Spleen (tissue), 13 donors: ENCODE measurements at places on chromosomes 2 and 18. TPM values are rescaled to one million over a fixed set of nuclear protein-coding genes. Genes with fewer than 3 reads are reported as not detected.

GRCh38 chr18:46672062-46672970, 15.3 kb upstream of the LOXHD1 start:
- no peaks in the 10 kb centered on the region for H3K36me3 ChIP-seq
- no peak overlapping the region for H3K27ac ChIP-seq
- no peaks in the 10 kb centered on the region for H3K27me3 ChIP-seq
- DNase-seq, result no peak
- H3K4me3 ChIP-seq, result no peak overlapping the region

GRCh38 chr18:2049986-2050385, 521.3 kb downstream of the METTL4 start:
- no peak overlapping the region for H3K4me3 ChIP-seq
- no peaks in the 10 kb centered on the region for H3K27me3 ChIP-seq
- no peak overlapping the region for H3K27ac ChIP-seq
- no peaks in the 10 kb centered on the region for H3K36me3 ChIP-seq
- H3K4me1 ChIP-seq, result no peaks in the 10 kb centered on the region

- H3K27me3 ChIP-seq, result no peaks in the 10 kb centered on the region
- H3K4me3 ChIP-seq, result no peak overlapping the region
- H3K36me3 ChIP-seq, result no peaks in the 10 kb centered on the region
- DNase-seq, result no peak
- no peaks in the 10 kb centered on the region for H3K4me1 ChIP-seq
- no peak overlapping the region for H3K27ac ChIP-seq
Observed at GRCh38 chr2:181444654-181445053, 12.5 kb upstream of the ITGA4 start.

GRCh38 chr18:10239103-10239502, 215.3 kb upstream of the APCDD1 start:
- no peak overlapping the region for H3K27ac ChIP-seq
- no peak overlapping the region for H3K4me3 ChIP-seq
- no peak for DNase-seq
- H3K27me3 ChIP-seq, result no peaks in the 10 kb centered on the region
- no peaks in the 10 kb centered on the region for H3K4me1 ChIP-seq

DNA sequence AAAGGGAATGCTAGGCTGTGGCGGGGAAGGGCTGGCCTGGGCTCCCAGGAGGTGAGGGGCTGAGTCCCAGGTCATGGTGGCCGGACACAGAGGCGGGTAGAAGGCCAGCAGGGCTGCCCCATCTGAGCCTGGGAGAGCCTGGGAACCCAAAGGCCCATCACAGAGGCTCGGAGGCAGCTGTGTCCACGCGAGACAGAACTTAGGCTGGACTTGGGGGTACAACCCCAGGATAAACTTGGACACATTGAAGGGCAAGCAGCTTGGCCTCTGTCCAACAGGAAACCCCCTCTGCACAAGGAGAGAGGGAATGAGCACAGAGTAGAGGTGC, 95.9 kb downstream of the ZFP36L2 start:
- peak; percentile 87 for DNase-seq
- H3K36me3 ChIP-seq, result no peaks in the 10 kb centered on the region
- H3K4me3 ChIP-seq, result no peak overlapping the region
- H3K27me3 ChIP-seq, result no peaks in the 10 kb centered on the region
- peaks cover 85% of the 10 kb centered on the region for H3K4me1 ChIP-seq

- no peak overlapping the region for H3K27ac ChIP-seq
- H3K36me3 ChIP-seq, result peaks cover 65% of the 10 kb centered on the region
- no peak for DNase-seq
- H3K27me3 ChIP-seq, result no peaks in the 10 kb centered on the region
- no peak overlapping the region for H3K4me3 ChIP-seq
Observed at GRCh38 chr2:73253901-73254300, 19.8 kb downstream of the CCT7 start.

- no peaks in the 10 kb centered on the region for H3K27me3 ChIP-seq
- H3K4me1 ChIP-seq, result no peaks in the 10 kb centered on the region
- DNase-seq, result no peak
- H3K36me3 ChIP-seq, result no peaks in the 10 kb centered on the region
- H3K27ac ChIP-seq, result no peak overlapping the region
- H3K4me3 ChIP-seq, result no peak overlapping the region
Observed at GRCh38 chr2:4782647-4783046, 909.5 kb upstream of the SOX11 start.

GRCh38 chr18:78934003-78934402, 45.6 kb upstream of the SALL3 start:
- DNase-seq, result peak; percentile 50
- no peaks in the 10 kb centered on the region for H3K36me3 ChIP-seq
- H3K4me3 ChIP-seq, result no peak overlapping the region
- no peaks in the 10 kb centered on the region for H3K4me1 ChIP-seq
- no peaks in the 10 kb centered on the region for H3K27me3 ChIP-seq

DNA sequence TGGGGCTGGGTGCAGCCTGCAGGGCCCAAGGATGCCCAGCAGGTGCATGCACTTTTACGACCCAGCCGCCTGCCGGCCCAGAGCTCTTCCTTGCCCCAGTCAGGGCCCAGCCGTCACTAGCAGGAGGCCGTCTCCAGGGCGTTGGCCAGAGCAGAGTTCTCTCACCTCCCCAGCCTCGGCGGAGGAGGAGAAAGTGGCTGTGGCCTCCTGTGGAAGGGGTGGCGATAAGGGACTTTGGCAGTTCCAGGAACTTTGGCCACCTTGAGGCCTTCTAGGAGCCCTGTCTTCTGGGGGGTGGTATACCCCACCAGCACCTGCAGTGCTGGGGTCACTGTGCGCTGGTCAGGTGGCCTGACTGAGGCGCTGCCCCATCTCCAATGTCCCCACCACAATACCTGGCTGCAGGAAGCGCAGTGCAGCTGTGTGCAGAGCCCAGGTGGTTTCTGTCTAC, 22.0 kb downstream of the NPPC start:
- no peaks in the 10 kb centered on the region for H3K4me1 ChIP-seq
- H3K36me3 ChIP-seq, result no peaks in the 10 kb centered on the region
- no peak overlapping the region for H3K27ac ChIP-seq
- H3K4me3 ChIP-seq, result no peak overlapping the region
- DNase-seq, result peak; percentile 62

DNA sequence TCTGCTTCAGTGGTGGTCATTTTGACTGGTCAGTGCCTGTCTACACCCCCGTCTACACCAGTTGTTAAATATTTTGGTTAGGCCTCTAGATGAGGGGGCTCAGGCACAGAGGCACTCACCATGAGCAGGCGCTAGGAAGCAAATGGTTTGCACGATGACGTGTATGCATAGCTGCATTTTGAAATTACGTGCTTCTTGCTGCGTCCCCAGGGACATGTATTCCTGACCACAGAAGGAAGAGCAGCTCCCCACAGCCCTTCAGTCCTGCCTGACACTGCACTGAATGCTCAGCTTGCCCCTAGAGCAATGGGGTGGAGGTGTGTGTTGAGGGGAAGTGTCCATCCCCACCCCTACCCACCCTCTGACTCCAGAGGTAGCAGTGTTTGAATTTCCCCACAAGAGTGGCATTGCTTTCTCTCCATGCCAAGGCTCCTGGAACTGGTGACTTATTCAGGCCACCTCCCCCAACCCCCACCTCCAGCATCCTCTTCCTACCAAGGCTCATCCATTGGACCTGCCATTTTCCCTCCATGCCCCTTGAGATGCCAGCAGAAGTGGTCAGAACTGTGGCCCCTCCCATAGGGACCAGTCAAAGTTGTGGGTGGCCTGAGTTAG, 11.4 kb upstream of the ZAP70 start:
- no peaks in the 10 kb centered on the region for H3K27me3 ChIP-seq
- no peak for DNase-seq
- no peaks in the 10 kb centered on the region for H3K36me3 ChIP-seq
- peaks cover 10% of the 10 kb centered on the region for H3K4me1 ChIP-seq
- no peak overlapping the region for H3K4me3 ChIP-seq

DNA sequence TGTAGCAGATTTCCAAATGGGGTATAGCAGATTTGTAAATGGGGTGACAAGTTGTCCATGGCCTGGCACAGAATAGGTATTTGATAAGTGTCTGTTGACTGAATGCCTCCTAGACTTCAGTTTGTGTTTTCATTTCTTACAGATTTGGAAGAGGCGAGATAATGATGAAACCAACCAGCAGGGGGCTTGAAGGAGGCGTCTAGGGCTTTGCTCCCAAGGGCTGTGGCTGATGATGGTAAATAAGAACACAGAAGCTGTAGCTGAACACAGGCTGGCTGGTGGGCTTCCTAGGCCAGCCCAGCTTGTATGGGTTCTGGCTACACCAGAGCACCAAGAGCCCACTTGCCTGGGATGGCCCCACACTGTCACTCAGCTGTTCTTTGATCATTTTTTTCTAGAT, 19.4 kb downstream of the SFTPB start:
- no peak for DNase-seq
- H3K4me1 ChIP-seq, result peaks cover 25% of the 10 kb centered on the region
- no peaks in the 10 kb centered on the region for H3K27me3 ChIP-seq
- H3K27ac ChIP-seq, result peak overlapping the region; percentile 13
- H3K36me3 ChIP-seq, result peaks cover 83% of the 10 kb centered on the region

GRCh38 chr2:219733106-219733505, 105.7 kb downstream of the SLC4A3 start:
- no peak for DNase-seq
- H3K27me3 ChIP-seq, result no peaks in the 10 kb centered on the region
- H3K4me1 ChIP-seq, result no peaks in the 10 kb centered on the region
- no peak overlapping the region for H3K27ac ChIP-seq

GRCh38 chr2:8452979-8453903, 228.6 kb upstream of the ID2 start:
- no peak overlapping the region for H3K27ac ChIP-seq
- peaks cover 26% of the 10 kb centered on the region for H3K4me1 ChIP-seq
- H3K36me3 ChIP-seq, result no peaks in the 10 kb centered on the region
- DNase-seq, result no peak
- H3K27me3 ChIP-seq, result peaks cover 70% of the 10 kb centered on the region

DNA sequence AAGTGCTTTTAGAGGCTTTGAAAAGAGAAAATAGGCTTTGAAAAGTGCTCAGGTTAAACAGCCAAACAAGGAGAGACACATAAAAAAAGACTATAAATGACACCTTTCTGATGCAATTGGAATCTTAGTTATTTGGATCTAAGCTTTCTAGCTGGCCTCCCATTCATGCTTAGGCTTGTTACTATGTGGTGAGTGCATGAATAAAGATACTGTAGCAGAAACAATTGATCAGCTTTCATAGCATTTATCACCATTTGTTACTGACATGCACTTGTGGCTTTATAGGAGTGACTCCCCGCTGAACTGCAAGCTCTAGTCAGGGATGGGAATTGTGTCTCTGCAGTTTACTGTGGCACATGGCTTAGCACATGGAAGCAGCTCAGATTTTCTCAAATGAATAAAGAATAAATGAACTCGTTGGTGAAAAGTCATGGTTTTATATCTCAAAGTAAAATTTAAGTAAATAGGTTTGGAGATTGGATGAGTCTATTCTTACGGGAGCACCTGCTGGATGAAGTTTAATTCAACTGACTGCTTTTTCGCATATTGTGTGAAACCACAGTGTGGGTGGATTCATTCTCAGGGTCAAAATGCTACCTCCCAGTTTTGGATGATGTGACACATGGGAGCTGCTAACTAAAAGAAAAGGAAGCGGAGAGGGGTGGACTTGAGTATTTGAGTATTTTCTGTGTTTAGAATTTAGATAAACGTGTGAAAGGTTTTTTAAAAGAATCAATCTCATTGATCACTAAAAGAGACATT, 91.1 kb upstream of the NOL4 start:
- H3K4me1 ChIP-seq, result no peaks in the 10 kb centered on the region
- DNase-seq, result no peak
- H3K27ac ChIP-seq, result no peak overlapping the region
- H3K36me3 ChIP-seq, result no peaks in the 10 kb centered on the region
- H3K27me3 ChIP-seq, result no peaks in the 10 kb centered on the region

GRCh38 chr2:119206201-119206600, 17.4 kb upstream of the STEAP3 start:
- H3K4me1 ChIP-seq, result no peaks in the 10 kb centered on the region
- H3K4me3 ChIP-seq, result no peak overlapping the region
- H3K36me3 ChIP-seq, result no peaks in the 10 kb centered on the region
- DNase-seq, result no peak
- H3K27me3 ChIP-seq, result no peaks in the 10 kb centered on the region

- H3K4me3 ChIP-seq, result no peak overlapping the region
- H3K27me3 ChIP-seq, result no peaks in the 10 kb centered on the region
- H3K36me3 ChIP-seq, result no peaks in the 10 kb centered on the region
Observed at GRCh38 chr18:30989141-30989540, 53.4 kb downstream of the DSC3 start.

DNA sequence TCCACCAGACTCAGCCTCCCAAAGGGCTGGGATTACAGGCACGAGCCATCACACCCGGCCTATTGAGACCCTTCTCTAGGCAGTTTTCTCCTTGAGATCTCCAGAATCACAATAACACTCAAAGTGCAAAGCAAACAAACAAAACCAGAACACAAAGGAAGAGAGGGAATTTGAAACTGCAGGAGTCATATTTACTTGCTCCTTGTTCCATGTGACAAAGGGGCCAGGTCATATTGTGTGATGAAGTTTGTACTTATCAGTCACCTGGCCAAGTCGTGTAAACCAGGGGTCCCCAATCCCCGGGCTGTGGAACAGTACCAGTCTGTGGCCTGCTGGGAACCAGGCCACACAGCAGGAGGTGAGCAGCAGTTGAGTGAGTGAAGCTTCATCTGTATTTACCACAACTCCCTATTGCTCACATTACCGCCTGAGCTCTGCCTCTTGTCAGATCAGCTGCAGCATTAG, 26.5 kb downstream of the SCYGR8 start:
- no peak for DNase-seq
- no peak overlapping the region for H3K4me3 ChIP-seq
- no peak overlapping the region for H3K27ac ChIP-seq
- no peaks in the 10 kb centered on the region for H3K4me1 ChIP-seq
- no peaks in the 10 kb centered on the region for H3K36me3 ChIP-seq

DNA sequence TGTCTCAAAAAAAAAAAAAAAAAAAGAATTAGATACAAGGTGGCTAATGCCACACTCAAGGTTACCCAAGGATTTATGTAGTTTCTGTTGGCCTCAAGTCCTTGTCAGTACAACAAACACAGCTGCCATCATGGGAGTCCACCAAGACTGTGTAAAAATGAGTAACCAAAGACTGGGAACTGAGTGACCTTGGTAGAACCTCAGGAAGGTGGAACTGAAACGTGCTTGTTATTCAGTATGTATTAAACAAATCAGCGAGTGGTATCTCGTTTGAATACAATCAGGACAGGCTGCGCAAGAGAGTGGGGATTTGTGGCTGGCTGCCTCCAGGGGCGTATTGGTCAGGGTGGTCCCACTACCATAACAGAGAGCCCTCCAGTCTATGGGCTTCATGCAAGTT, 1.6 kb upstream of the SFTPB start:
- no peak overlapping the region for H3K4me3 ChIP-seq
- H3K4me1 ChIP-seq, result peaks cover 29% of the 10 kb centered on the region
- no peak overlapping the region for H3K27ac ChIP-seq

DNA sequence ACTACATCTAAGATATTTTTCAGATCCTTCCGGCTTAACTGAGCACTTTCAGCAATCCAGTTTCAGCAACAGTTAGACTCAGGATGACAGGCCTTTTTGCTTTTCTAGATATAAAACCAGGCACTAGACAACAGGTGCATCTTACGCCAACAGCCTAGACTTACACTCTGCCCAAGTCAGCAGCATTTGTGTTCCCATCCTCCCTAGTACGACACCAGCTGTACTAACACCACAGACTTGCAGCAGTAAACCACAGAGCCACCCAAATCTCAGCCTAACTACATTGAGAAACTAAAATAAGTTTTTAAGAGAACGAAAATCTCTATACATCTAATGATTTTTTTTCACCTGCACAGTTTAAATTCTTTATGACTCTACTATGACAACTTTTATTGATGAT, 89.9 kb upstream of the DNMT3A start:
- no peak overlapping the region for H3K27ac ChIP-seq
- H3K36me3 ChIP-seq, result peaks cover 31% of the 10 kb centered on the region
- no peaks in the 10 kb centered on the region for H3K4me1 ChIP-seq
- DNase-seq, result no peak
- H3K4me3 ChIP-seq, result no peak overlapping the region
- no peaks in the 10 kb centered on the region for H3K27me3 ChIP-seq

The MAP3K19 gene
- total RNA-seq, result not detected

The MLPH gene
- not detected for total RNA-seq

The FSHR gene
- not detected for total RNA-seq

The EIF2B4 gene
- total RNA-seq, result 30.5 TPM

The C2orf81 gene
- 4.0 TPM for total RNA-seq

The PTRHD1 gene
- 20.5 TPM for total RNA-seq

The MPP4 gene
- total RNA-seq, result 3.1 TPM
